Amygdala (tissue), 56 donors: ENCODE measurements at places on chromosomes 5 and 9.

- DNase-seq = no peak
Measured at GRCh38 chr9:82490019-82490499, 501.5 kb downstream of the SPATA31D1 start.

DNA sequence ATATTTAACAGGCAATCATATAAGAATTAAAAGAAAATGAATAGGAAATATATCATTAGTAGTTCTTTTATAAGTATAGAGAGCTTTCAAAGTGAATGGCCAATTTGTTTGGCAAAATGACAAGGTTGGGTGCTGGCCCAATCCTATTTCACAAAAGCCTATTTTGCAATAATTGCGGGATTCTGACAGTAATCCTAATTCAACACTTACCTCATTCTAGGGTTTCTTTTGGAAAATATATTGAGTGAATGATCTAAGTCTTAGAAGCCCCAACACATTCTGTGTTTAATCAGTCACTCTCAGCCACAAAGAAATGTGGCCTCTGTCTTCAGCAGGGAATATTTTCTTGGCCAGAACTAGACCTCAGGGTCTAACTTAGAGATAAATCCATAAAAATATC, 835.9 kb upstream of the ZNF608 start:
- DNase-seq = no peak

DNA sequence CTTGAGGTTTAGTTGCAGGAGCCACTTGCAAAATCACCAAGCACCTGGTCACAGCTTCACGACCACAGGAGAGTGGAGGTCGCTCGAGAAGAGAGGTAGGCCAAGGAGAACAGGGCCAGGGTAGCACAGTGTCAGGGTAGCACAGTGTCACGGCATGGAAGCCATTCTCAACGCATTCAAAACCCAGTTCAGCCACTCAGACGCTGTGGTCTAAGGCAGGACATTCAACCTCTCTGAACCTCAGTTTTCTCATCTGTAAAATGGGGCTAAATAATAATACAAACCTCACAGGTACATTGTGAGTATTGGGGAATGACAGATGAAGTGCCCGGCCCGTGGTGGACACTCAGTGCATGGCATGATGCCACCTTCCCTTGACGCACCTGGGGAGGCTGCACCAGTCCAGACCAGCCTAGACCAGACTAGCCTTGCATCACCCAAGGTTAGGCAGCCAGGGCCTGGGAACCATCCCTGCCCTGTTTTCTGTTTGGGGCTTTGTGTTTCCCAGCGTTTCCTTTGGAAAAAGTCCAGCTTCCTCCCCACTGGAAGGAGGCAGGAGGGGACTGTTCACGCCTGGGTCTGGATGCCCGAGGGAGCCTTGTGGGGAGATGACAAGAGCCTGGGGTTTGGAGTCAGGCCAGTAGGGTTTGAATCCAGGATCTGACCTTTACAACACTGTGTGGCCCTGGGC, 7.8 kb upstream of the LMX1B start:
- no peak for DNase-seq

DNA sequence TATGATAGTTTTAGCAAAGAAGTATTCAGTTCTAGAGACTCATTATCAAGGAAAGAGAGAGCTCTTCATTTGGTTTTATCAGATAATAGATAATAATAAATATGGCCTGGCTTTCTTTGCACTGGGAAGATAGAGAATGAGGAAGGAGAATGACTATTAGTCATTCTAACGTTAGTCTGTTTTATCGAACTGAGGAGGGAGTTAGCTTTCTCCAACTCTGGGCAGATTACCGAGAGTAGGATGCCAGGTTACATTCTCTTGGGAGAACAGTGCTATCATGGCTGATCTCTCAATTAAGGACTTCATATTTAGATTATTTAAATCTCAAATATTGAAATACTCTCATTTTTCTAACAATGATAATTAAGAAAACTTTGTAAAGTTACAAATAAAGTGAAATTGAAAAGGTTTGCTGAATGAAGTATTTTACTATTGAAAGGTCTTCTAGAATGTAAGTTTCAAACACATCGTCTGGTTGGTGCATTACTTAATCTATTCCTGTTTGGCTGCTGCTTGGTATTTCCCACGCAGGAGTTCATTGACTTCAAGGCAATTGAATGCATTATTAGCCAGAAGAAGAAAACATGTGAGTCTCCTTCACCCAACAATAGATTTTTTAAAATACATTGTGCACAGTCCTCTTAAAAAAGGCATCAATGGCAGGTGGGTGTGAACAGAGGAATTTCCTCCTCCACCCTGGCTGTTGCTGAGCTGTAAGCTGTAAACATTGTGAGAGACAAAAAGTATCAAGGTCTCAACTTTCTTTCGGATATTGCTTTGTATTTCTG, 140.8 kb downstream of the C9orf152 start:
- DNase-seq = no peak

DNA sequence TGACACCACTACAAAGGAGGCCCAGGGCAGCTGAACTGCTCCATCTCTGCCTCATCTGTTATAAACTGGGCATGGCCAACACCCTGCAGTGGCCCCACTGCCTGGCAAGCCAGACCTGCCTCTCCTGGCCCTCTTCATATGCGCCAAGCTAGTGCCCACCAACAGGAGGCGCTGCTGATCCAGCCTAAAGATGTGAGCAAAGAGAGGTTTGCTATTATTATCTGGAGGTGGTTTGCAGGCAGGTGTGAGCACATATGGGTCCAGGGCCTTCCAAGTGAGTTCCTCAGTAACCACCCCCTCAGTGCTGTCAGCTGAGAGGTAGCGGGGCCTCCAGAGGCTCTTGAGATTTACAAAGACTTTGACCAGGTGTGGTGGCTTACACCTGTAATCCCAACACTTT, 232.2 kb downstream of the SYK start:
- no peak for DNase-seq

DNA sequence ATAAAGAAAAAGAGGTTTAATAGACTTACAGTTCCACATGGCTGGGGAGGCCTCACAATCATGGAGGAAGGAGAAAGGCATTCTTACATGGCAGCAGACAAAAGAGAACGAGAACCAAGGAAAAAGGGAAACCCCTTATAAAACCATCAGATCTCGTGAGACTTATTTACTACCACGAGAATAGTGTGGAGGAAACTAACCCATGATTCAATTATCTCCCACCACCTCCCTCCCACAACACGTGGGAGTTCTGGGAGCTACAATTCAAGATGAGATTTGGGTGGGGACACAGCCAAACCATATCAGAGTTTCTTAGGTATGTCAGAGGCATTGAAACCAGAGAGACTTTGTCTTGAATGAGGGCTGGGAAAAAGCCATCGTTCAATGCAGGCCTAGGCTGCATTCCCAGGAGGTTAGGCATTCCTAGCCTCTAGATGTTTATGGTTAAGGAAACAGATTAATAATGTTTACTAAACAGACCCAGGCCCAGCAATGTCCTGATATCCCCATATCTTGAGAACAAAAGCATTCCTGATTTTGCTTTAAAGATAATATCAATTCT, 7.5 kb upstream of the PAIP1 start:
- no peak for DNase-seq

DNA sequence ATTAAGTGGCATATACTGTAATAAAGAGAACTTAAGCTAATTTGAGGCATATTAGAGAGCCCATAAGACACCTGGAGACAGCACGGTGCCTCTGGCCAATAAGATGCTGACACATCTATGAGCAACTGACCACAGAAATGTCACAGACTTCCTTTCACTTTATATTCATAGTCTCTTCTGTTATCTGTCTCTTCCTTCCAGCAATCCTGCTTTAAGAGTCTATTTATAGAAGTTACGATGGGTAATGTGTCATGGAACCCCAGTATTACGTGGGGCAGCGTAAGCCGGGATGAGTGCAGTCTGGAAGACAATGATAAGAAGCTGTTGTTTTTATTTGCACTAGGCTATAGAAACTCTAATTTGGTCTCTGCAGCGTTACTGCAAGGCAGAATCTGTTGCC, 136.8 kb downstream of the CFAP90 start:
- DNase-seq = no peak

- no peak for DNase-seq
Measured at GRCh38 chr9:16680541-16680940, 189.9 kb downstream of the BNC2 start.

DNA sequence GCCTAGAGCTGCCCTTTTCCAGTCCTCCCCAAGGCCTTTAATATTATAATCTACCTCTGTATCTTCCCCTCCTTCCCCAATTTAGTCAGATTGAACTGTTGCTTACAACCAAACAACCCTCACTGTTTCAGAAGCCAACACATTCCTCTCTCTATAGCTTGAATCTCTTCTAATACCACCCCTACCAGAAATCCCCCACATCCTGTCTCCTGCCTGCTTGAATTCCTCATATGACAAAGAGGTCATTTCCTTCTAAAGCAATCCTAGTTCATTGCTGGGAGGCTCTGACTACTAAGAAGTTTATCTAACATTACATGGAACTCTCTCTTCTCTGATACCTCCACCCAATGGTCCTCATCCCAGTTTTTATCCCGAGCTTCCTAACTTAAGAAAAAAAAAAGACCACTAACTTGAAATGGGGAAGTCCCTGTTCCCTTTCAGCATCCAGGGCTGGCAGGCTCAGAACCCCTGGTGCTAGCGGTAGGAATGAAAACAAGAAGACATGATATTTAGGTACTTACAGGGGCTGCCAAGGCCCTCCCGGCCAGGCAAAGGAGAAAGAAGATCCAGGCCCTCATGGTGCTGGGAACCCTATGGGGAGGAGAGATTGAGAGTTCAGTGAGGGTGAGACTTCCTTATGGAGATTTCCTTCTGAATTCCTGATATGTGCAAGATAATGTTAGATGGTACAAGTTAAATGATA, 11.0 kb downstream of the SPARC start:
- no peak for DNase-seq

DNA sequence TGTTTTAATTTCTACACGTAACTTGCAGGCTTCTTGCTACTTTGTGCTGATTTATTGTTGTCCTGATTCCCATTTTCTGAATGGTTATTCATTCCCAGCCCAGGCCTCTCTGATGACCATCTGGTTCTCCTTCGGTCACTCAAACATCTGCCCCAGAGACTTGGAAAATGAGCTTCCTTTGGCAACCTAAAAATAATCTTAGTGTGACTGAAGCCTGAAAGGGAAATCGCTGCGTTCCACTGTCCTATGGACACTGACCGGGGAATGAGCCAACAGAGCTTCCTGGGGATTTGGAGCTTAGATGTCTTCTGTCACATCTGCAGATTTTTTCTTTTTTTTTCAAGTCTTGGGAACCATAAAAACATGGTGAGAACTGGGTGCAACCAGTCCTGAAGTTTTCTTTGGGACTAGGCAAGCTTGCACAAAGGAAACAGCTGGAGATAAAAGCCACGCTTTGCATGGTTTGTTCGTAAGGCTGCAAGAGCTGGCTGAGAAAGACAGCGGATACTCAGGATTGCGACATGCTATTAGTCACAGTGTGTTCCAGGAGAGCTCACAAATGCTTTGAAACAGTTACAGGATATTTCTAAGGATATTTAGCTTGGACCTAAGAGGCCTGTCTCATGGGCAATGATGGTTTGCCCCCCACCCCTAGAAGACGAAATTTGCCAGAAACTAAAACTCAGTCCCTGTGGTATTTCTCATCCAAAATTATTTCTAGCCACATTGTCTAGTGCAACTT, 146.2 kb downstream of the GOLPH3 start:
- no peak for DNase-seq

- DNase-seq = no peak
Measured at GRCh38 chr9:87891754-87892153, 9.1 kb downstream of the SPATA31E1 start.

- no peak for DNase-seq
Measured at GRCh38 chr9:82457891-82458290, 469.3 kb downstream of the SPATA31D1 start.

DNA sequence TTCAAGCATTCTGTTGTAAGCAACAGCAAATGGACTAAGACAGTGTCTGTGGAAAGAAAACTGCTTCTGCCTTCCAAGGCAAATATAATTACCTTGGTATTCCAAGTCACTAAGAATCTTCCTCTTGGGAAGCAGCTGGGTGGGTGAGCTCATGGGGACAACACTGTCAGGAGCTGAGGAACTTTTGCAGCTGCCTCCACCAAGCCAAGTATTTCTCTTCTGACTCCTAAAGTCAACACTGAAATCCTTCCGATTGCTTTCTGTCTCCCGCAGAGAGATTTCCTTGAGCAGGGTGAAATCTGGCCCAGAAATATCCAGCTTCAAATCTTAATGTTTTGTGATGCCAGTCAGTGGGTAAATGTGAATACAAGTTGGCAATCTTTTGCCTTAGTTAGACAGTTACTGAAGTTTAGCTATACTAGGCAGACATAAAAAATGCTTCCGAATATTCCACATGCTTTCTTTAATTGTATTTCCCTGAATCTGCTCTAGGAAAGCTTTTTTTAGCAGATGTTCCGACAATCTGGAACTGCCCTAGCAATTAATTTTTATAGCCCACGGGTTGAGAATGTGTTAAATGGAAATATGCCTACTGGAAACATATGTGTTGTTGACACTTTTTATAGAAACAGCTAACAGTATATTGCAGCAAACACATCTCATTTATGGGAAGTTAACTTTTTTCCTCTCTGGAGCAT, 369.9 kb upstream of the DAB2 start:
- no peak for DNase-seq

DNA sequence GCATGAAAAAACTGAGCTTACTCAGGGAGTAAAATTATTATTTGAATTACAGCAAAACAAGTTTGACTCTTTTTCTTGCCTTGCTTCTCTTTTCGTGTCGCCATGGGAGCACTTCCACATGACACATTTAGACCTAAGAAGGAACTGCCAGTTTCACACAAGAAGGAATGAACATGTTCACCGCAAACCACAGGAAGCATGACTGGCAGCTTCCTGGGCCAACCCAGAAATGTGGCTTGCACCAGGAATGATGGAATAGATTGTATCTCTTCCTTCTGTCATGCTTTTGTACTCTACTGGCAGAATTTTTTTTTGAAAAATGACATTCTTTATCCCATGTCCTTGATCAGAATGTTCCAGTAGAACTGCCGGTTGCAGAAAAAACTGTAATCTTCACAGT, 32.9 kb upstream of the MAN2A1 start:
- peak; percentile 8 for DNase-seq

DNA sequence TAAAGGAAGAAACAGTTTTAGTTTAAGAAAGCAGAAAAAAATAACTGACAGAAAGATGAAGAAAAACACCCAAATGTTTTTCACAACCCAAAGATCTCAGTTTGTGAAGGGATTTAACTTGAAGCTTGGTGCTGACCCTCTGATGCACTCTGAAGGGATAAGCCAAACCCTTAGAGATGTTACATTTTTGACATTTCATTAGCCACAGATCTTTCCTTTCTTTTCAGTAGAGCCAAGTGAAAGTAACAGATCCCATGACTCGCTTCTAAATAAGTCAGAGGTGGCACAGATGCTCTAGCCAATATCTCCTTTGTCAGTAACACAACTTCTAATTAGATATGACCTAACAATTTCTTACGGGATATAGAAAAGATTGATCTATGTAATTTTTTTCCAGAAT, 394.5 kb upstream of the EDIL3 start:
- DNase-seq = no peak
